ENCODE measurements at places on chromosomes 12 and 14.

DNA sequence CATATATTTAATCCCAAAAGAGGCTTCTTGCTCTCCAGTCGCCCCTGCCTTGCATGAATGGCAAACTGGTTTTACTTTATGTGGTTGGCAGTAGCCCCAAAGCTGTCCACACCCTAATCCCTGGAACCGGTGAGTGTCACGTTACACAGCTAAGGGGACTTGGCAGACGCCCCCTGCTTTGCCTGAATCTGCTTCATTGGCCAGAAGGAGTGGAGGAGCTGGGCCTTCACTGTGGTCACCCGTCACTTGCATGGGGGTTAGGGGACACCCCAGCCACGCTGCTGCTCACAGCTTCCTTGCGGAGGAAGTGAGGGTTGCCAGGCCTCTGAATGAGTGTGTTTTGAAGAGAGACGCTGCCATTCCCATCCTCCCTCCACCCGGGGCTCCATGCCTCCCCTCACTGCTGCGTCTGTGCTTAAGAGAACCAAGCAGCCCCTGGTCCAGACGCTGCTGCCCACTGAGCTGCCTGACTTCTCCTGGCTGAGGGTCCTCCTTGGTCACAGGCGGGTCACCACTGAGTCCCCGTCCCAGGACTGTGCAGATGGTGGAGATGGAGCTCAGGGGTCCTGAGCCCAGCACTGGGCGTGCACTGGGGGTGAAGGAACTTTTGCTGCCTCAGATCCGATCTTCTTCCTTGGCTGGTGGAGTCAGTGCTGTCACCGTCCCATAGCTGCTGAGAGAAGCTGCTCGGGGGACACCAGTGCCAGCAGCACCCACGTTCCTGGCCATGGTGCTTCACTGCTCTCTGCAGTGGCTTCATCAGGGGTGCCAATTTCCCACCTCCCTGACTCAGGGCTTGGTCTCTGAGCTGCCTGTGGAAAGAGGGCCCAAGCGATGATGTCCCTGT, 39.8 kb downstream of the GALNT9 start:
- peaks cover 3% of the 10 kb centered on the region for H3K36me3 ChIP-seq
- no peak overlapping the region for H3K4me3 ChIP-seq
- H3K27me3 ChIP-seq, result peaks cover 9% of the 10 kb centered on the region
- H3K27ac ChIP-seq, result no peak overlapping the region

- H3K4me3 ChIP-seq, result no peak overlapping the region
- H3K27ac ChIP-seq, result no peak overlapping the region
- H3K27me3 ChIP-seq, result no peaks in the 10 kb centered on the region
- H3K4me1 ChIP-seq, result no peaks in the 10 kb centered on the region
Observed at GRCh38 chr12:103462675-103463074, 33.1 kb downstream of the C12orf42 start.

DNA sequence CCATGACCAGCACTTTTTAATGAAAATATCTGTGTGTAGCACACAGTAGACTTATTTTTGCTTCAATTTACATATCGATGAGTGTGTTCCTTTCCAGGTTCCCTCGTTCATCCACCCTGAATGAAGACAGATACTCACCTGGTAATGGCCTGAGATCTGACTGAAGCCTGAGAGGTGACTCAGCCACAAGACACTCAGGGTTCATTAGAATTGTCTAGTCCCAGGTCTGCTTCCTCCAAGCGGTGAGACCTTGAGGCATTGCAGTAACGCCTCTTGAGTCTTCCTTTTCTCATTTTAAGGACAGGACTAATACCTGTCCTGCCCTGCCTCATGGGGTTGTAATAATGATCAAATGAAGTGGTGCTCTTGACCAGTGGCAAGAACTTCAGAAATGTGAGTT, 11.5 kb upstream of the KCNK13 start:
- no peak for DNase-seq
- no peak overlapping the region for H3K4me3 ChIP-seq
- H3K4me1 ChIP-seq, result peaks cover 2% of the 10 kb centered on the region
- H3K27me3 ChIP-seq, result peaks cover 46% of the 10 kb centered on the region
- no peaks in the 10 kb centered on the region for H3K36me3 ChIP-seq

DNA sequence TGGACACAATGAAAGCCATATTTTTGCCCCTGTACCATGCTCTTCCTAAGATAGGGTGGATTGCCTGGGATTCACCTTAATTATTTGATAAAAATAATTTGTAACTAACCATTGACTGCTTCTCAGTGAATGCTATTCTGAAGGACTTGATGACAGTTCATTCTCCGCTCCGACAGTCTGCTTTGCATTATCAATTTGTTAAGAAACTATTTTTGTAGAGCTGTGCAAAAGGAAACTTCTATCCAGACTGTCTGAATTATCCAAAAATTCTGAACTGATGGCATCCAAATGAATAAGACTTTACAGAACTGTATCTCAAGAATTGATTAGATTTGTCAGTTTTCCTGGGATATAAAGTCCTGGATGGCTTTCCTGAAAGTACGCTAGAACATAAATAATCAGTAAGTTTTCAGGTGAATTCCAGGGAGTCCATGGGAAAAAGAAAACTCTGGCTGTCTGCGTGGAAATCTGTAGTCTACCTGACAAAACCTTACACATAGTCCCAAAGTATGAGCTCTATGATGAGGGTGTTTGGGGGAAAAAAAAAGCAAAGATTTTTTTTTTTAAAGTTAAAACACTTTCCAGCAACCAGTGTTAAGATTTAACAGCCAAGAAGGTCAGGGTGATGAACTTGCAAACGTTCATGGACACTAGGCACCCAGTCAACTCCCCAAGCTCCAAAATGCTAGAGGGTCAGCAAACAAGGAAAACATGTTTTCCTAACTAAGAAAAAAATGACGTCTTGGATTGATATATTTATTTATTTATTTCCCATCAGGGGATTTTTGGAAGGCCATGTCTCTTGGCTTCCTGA, 291.1 kb upstream of the TBX3 start:
- H3K27me3 ChIP-seq, result no peaks in the 10 kb centered on the region
- H3K36me3 ChIP-seq, result no peaks in the 10 kb centered on the region
- no peak overlapping the region for H3K27ac ChIP-seq
- DNase-seq, result no peak
- H3K4me1 ChIP-seq, result no peaks in the 10 kb centered on the region
- no peak overlapping the region for H3K4me3 ChIP-seq

GRCh38 chr14:95471476-95471875, 45.0 kb downstream of the SYNE3 start:
- DNase-seq, result no peak
- H3K36me3 ChIP-seq, result peaks cover 14% of the 10 kb centered on the region
- no peak overlapping the region for H3K4me3 ChIP-seq
- H3K27ac ChIP-seq, result peak overlapping the region; percentile 92

- no peak overlapping the region for H3K27ac ChIP-seq
- no peak for DNase-seq
- H3K4me3 ChIP-seq, result no peak overlapping the region
- peaks cover 7% of the 10 kb centered on the region for H3K4me1 ChIP-seq
- no peaks in the 10 kb centered on the region for H3K27me3 ChIP-seq
- H3K36me3 ChIP-seq, result peaks cover 5% of the 10 kb centered on the region
Observed at GRCh38 chr12:1576410-1577241, 17.8 kb downstream of the FBXL14 start.

DNA sequence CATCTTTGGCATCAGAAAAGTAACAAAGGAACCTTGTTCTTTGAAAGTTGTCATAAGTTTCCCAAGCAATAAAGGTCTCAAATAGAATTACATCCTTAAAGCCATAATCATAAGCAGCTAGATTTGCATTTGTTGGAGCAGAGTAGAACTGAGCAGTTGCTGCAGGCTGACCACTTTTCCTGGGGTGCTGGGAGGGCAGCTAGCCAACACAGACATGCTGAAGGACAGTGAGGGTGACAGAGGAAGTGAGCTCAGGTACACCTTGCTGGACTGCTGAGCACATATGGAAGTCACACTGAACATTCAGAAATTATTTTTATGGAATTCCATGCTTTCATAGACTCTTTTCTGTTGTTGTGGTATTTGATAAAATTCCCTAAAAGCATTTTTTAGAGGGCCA, 66.2 kb downstream of the MARK3 start:
- H3K36me3 ChIP-seq, result peaks cover 7% of the 10 kb centered on the region
- no peak for DNase-seq
- peaks cover 18% of the 10 kb centered on the region for H3K4me1 ChIP-seq
- H3K27me3 ChIP-seq, result no peaks in the 10 kb centered on the region

DNA sequence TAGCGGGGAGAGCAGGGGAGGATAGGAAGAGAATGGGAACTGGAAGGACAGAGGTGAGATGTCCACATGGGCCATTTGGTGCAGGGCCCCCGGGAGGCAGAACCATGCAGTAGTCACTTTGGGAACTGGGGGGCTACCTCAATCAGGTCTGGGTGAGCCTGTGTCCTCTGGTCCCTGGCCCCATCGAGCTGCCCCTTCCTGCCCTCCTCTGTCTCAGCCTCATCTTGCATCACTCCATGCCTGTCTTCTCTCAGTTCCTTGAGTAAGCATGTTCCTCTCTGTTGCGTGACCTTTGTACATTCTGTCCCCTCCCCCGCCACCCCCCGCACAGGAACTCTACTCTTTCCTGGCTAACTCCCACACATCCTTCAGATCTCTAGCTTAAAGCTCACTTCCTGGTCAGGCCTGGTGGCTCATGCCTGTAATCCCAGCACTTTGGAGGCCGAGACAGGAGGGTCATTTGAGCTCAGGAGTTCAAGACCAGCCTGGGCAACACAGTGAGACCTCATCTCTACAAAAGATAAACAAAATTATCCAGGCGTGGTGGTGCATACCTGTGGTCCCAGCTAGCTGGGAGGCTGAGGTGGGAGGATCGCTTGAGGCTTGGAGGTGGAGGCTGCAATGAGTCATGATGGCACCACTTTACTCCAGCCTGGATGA, 23.2 kb downstream of the FOS start:
- no peak overlapping the region for H3K27ac ChIP-seq
- peaks cover 6% of the 10 kb centered on the region for H3K4me1 ChIP-seq
- no peaks in the 10 kb centered on the region for H3K36me3 ChIP-seq
- no peak for DNase-seq
- no peak overlapping the region for H3K4me3 ChIP-seq

DNA sequence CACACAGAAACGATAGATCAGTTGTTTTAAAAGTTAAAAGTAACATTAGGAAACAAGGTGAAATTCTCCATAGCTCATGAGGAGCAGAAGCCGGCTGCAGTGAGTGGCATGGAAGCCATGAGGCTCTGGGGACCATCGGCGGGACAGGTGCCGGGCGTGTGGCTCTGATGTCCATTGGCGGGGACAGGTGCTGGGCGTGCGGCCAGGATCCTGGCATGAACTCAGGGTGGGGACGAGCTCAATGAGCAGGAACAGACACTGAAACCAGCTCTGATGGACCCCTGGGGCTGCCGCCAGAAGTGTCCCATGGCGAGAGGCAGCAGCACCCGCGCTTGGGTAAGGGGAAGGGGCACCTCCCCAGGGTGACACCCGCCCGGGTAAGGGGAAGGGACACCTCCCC, 75.1 kb downstream of the NOC4L start:
- H3K36me3 ChIP-seq, result peaks cover 2% of the 10 kb centered on the region
- H3K4me3 ChIP-seq, result no peak overlapping the region
- no peak overlapping the region for H3K27ac ChIP-seq
- H3K4me1 ChIP-seq, result peaks cover 9% of the 10 kb centered on the region
- H3K27me3 ChIP-seq, result peaks cover 9% of the 10 kb centered on the region

DNA sequence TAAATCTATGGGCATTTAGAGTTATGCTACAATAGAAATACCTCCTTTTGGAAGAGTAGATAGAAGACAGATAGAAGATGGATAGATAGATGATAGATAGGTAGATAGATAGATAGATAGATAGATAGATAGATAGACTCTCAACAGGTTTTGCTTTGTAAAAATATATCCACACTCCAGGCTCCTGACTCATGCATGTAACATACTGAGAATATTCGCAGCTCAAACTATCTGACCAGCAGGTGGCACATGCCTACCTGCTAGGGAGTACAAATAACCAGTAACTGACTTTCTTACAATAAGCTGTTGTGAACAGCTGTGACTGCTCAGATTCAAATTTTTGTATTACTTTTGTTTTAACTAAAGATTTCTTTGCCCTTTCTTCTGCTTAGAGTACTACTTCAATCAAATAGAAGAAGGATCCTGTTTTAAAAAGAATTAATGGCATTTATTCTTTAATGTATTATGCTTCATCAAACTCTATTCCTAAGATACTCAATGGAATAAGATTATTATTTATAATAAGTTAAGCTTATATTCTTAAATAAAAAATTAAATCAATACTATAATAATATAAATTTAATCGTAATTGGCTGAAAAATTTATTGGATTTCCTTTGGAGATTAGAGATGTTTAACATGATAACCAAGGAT, 15.8 kb upstream of the CPNE8 start:
- H3K27me3 ChIP-seq, result peaks cover 5% of the 10 kb centered on the region
- peaks cover 2% of the 10 kb centered on the region for H3K36me3 ChIP-seq
- DNase-seq, result no peak
- no peaks in the 10 kb centered on the region for H3K4me1 ChIP-seq

GRCh38 chr14:55938249-55938791, 179.9 kb upstream of the PELI2 start:
- peaks cover 2% of the 10 kb centered on the region for H3K36me3 ChIP-seq
- H3K4me1 ChIP-seq, result no peaks in the 10 kb centered on the region
- DNase-seq, result no peak
- no peak overlapping the region for H3K27ac ChIP-seq

GRCh38 chr14:24270537-24271133, 762 bp downstream of the RABGGTA start:
- H3K4me1 ChIP-seq, result peaks cover 36% of the 10 kb centered on the region
- H3K27ac ChIP-seq, result peak overlapping the region; percentile 98
- peak overlapping the region; percentile 90 for H3K4me3 ChIP-seq
- H3K36me3 ChIP-seq, result peaks cover 9% of the 10 kb centered on the region
- H3K27me3 ChIP-seq, result no peaks in the 10 kb centered on the region

DNA sequence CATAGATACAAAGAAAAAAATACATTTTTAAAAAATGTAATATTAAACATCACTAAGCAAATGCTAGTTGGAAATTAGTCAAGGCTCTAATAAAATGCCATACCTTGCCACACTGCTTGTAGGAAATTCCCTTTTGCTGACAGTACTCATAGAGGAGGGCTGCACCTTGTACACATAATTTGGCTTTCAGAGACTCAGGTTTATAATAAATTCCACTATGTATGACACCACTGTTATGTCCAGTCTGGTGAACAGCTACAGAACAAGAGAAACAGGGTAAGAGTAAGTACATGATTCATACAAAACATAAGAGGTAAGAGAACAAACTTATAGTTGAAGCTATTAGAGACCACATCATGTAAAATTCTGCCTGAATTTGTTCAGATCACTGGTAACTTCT, 10.1 kb downstream of the L2HGDH start:
- no peak overlapping the region for H3K4me3 ChIP-seq
- H3K36me3 ChIP-seq, result peaks cover 11% of the 10 kb centered on the region
- H3K4me1 ChIP-seq, result peaks cover 7% of the 10 kb centered on the region
- DNase-seq, result no peak
- no peak overlapping the region for H3K27ac ChIP-seq
- H3K27me3 ChIP-seq, result no peaks in the 10 kb centered on the region
